ENCODE measurements at places on chromosomes 12 and 14. TPM values are rescaled to one million over a fixed set of nuclear protein-coding genes. Genes with fewer than 3 reads are reported as not detected.

GRCh38 chr12:52244615-52244994 lies 11.6 kb downstream of the KRT7 start:
- no peak for DNase-seq

DNA sequence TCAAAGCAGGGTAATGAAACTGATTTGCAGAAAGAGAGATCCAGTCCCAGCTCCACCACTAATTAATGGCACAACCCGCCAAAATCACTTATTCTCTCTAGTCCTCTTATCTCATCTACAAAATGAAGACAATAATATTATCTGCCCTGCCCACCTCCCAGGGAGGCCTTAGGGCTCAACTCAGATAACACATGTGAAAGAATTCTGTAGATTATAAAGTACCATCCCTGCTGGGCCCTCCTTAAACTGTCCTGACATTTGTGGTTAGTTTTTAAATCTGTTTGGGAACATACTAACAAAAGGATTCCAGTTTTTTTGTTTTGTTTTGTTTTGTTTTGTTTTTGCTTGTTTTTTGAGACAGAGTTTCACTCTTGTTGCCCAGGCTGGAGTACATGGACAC lies 7.3 kb downstream of the POMT2 start:
- DNase-seq, result no peak

GRCh38 chr14:39034481-39035296 lies 68.3 kb downstream of the SEC23A start:
- no peak for DNase-seq

Gene EML5
- total RNA-seq, result 0.27 TPM

DNA sequence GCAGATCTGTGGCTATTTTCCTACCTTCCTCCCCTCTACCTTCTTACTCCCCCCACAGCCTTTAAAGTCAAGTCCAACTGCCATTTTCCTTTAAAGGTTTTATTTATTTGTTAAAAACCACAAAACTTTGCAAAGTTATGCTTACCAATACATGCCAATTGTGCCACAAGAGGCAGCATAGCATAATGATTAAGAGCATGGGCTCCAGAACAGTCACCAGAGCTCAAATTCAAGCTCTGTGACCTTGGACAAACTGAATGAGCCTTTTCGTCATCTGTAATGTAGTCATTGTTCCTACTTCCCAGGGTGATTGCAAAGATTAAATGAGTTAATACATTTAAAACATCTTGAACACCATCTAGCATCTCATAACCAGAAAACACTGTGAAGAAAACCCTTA lies 13.0 kb upstream of the FMNL3 start:
- no peak for DNase-seq

- DNase-seq, result no peak
Observed at GRCh38 chr12:127559349-127560040, 707.5 kb upstream of the TMEM132C start.

GRCh38 chr12:24066865-24067264 lies 117.4 kb upstream of the SOX5 start:
- no peak for DNase-seq

GRCh38 chr12:45419317-45419814 lies 203.5 kb downstream of the ANO6 start:
- DNase-seq, result no peak
